Calu3 (cell line): ENCODE measurements at places on chromosomes 7 and 10.

DNA sequence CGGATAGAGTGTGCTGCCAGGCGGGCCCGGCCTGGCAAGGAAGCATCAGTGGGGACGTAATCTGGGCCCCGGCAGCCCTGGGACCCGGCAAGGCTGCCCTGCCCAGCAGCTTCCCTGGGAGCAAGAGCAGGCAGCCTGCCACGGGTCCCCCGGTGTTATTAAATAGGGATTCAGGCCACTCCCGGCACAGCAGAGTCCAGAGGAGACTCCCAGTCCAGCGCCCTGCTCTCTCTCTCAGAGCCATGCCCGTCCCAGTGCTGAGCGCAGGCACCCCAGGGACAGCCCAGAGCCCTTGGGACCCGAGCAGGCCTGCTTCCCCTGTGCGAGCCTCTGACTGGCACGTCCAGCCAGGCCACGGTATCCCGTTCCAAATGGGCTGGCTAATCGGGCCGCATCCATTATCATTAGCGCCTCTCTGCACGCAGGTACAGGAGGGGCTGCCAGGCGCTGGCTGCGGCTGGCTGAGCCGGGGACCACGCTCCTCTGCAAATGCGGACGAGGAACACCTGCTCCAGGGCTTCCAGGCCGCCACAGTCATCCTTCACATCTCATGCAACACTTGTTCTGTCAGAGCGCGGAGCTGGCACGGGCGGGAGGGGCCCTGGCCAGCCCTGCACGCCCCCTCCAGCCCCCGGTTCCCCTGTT lies 344.2 kb upstream of the MKI67 start:
- no peak for DNase-seq

DNA sequence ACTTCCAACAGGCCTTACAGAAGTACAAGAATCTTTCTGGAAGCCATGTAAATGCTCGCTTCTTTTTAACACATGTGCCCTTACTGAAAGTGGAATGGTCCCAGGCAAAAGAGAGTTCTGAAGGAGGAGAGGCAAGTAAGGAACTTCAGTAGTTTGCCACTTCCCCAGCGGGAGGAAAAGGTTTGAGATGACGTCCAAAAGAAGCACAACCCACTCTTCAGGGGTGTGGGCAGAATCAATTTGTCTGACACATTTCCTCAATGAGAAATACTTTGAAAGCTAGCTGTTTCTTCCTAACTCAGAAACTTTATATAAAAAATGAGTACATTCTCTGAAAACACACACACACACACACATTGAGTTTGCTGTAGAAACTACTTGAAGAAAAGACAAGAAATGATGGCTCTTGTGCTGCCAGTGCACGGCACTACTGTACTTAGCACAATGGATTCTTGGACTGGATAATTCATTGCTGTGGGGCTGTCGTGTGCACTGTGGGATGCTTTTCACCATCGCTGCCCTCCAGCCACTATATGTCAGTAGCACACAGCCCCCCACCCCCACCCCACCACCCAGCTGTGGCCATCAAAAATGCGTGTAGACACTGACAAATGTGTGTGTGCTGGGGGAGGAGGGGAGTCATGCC lies 183.0 kb downstream of the SRPK2 start:
- DNase-seq: no peak

DNA sequence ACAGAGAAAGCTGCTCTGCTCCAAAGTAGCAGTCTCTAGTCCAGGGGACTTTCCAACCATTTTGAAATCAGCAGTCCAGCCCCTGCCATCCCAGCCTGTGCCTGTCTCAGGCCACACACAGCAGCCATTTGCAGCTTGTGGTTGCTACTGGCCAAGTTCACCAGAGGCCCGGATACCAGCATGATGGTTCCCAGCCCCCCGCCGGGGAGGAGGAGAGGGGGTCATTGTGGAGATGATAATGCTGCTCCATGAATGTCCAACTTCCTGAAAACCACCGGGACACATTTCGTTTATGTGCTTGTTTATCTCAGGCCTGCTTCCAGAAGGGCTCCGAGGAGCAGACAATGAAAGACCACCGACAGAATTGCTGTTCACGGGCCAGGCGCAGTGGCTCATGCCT lies 160.0 kb downstream of the UBE2H start:
- DNase-seq: no peak

DNA sequence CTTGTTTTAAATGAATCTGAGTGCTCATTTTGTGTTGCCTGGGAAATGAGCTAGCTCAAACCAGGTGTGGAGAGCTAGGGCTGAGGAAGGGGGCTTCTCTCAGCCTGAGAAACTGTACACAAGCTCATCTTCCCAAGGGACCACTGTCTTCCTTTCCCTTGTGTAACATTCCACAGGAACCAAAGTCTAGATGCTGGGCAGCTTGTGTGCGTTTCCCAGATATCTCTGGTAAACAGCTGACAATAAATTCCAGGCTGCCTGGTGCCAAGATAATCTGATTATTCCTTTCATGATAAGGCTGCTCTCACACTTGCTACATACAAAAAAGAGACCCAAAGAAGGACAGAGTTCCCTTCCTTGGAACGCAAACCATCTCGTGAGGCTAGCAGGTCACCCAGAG lies 33.1 kb upstream of the MKLN1 start:
- no peak for DNase-seq

GRCh38 chr7:32583791-32584190 lies 88.5 kb downstream of the AVL9 start:
- DNase-seq: no peak

- no peak for DNase-seq
These were observed 33.5 kb downstream of the ZNF800 start for GRCh38 chr7:127359011-127359410.

DNA sequence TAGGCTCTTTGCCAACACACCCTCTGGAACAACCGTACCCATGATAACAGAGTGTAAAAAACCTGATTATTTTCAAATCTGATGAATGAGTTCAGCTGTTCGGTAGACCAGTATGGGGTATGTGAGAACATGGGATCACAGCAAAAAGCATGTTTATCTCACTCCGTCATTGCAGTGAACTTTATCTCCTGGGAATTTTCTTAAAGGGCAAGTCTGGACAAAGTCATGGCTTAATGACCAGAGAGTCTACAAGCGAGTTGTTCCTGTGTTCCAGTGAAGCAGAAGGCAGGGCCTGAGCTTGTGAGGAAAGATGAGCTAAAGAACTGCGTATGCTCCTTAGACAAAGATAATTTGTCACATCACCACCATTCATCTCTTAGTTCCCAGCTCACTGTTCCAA lies 219.7 kb downstream of the TRIL start:
- DNase-seq: no peak

DNA sequence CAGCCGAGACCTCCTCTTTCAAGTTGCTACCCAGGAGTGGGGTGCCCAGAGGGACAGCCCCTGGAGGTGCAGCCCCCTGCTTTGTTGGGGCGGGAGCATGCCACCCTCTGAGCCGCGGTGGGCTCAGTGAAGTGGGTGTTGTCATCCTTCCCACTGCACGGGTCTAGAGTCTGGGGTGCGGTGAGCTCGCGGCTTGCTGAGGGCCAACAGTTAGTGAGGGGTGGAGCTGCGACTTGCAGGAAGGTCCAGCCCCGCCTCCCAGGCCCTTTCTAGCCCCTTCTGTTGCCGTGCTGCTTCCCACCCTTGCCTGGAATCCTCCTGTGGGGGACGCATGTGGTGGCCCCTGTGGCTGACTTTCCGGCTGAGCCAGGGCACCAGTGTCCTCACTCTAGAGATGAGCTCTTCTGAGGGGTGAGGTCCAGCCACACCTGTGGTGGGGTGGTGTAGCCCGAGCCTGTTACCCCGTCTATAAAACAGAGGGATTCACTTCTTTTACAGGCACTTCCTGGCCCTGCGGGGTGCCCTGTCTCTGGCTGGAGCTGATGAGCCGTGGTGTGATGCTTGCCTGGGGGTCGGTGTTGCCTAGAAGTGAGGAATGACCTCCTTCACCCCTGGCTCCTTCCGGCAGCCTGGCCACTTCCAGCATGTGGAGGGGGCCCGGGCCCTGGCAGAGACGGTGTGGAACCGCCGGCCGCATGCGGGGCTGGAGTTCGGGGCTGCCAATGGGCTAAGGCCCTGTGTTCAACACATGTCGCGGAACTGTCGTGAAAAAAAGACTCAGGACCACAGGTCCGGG lies 127.9 kb downstream of the FAM53B start:
- DNase-seq: no peak

- no peak for DNase-seq
These were observed 17.3 kb upstream of the SMNDC1 start for GRCh38 chr10:110321869-110322620.

DNA sequence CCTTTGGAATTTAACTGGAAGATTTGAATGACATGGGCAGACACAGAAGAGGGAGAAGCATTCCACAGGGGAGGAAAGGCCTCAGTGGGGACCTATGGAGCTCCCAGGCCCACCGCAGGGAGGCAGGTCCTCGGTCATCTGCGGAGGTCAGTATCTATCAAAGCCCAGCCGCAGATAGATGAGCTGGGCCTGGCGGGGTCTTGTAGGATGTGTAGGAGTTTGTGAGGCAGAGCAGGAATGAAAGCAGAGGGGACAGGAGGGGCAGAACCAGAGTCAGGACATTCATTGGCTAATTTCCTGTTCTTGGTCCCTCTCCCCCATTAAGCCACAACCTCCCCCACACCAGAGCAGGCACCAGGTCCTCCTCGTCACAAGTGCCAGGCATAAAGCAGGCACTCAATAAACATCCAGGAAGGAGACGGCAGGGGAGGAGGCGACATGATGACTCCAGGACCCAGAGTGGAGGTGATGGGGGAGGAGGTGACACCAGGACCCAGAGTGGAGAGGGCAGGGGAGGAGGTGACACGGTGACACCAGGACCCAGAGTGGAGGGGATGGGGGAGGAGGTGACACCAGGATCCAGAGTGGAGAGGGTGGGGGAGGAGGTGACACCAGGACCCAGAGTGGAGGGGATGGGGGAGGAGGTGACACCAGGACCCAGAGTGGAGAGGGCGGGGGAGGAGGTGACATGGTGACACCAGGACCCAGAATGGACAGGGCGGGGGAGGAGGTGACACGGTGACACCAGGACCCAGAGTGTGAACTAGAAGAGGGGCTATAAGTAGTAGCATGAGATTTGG lies 83.7 kb upstream of the PDGFA start:
- DNase-seq: no peak

DNA sequence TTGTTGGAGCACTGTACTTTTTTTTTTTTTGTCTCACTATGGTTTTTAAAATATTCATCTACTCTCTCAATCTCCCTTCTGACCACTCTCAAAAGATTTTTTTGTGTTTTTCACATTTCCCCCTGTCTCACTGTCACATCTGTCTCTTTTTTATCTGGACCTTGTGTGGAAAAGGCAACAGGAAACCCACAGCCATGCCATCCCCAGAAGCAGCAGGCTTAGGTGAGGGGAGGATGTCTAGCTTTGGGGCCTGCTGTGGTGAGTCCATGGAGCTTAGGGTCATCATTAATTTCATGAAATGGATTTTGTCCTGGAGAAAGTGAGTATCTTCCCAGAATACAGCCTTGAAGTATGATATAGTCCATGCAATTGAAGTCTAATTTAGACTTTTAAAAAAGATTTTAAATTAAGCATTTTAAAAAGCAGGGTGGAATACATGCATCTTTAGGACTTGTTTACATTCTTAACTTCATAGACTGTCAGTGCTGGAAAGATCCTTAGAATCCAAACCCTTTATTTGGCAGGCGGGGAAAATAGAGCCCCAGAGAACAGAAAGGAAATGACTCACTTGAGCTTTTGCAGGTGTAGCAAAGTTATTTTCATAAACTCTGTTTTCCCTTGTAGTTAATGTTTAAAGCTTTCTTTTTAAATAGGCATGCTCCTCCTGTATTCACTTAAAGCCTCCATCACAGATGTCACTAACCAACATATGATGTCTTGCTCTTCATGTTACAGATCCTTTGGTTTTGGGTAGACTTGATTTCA lies 25.1 kb downstream of the MINDY4 start:
- DNase-seq: no peak

- no peak for DNase-seq
These were observed 29.5 kb downstream of the ZCCHC24 start for GRCh38 chr10:79415736-79416577.

GRCh38 chr7:131330299-131330698 lies 2.6 kb downstream of the MKLN1 start:
- DNase-seq: no peak

- DNase-seq: no peak
These were observed 85.8 kb downstream of the TCF7L2 start for GRCh38 chr10:113035732-113036312.

GRCh38 chr10:6207658-6208057 lies 4.9 kb downstream of the PFKFB3 start:
- no peak for DNase-seq

DNA sequence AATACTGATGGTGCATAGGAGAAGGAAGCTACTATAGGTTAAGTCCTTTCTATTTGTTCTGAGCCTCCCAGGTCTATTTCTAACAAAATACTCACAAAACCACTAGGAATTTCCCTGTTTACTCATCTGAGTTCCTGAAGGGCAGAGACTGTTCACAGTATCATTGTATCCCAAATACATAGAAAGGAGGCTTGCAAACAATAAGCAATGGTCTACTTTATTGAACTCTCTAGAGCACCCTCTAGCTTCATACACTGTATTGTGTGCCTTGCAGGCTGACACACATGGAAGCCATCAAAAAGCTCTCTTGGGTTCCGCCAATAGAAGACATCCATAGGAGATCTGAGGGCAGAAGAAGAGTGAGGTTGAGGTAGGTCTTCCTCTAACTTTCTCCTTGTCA lies 826.1 kb downstream of the GRM8 start:
- no peak for DNase-seq

DNA sequence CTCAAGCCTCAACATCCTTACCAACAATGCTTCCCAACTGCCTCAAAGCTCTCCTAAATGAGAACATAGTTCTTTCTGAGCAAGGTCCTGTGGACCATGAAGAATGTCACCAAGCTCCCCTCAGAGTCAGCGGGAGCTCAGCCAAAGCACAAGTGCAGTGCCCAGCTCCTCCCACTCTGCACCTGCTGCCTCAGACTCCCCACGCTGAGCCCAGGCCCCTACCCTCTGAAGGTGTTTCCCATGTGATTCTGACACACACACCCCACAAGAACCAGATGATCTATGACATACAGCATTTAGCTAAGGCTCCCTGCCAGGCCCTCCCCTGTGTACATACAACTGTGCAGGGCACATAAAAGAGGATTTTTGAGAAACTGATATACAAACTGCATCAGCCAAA lies 19.2 kb downstream of the ERCC6 start:
- no peak for DNase-seq

DNA sequence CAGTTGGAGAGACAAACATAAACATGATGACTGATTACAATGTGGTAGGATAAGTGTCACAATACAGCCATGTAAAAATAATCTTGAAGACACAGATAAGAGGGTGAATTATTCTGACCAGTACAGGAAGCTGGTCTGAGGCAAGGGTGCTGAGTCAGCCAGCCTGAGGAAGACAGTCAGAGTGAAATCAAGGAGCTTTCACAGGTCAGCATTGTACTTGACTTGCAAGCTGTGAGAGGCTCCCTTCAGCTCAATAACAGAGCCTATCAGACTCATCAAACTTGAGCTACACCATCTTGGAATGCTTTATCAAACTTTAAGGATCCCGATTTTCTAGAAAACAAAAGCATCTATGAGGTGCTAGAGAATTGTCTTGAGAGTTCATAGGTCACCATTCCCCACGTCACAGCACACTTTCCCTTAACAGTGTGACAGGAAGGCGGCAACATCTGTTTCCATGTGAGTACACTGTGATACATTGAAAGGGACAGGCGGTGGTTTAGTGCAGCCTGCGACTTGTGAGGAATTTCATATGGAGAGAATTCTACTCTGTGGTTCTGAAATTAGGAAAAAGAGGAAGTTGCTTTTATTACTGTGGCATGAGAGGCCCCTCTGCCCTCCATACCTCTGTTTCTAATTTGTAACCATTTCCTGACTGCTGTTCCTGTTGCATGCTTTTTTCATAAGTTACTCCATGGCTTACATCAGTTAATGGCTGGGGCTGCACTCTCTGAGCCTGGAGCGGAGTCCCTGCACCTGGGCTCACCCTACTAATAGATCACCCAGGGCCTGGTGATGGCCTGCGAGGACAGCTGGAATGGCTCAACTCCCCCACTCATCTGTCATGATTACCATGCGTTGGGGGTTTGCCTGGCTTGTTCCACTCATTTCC lies 417.1 kb downstream of the SUGCT start:
- no peak for DNase-seq
